ENCODE measurements at places on chromosomes 6 and 20.

DNA sequence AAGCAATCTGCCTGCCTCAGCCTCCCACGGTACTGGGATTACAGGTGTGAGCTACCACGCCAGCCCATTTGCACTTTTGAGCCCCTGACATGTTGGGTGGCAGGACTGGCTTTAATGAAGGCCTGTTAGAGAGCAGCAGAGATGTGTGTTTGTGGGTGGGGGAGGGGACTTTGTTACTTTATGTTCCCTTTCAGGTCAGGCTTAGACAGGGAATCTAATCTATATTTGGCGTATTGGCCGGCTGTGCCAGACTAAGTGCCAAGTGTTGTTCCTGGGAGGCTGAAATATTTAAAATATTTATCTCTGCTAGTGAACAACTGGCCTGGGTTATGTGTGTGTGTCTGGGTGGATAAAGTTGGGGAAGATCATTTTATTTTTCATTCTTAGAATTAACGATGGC lies 6.1 kb downstream of the GMPR start:
- no peak for DNase-seq

DNA sequence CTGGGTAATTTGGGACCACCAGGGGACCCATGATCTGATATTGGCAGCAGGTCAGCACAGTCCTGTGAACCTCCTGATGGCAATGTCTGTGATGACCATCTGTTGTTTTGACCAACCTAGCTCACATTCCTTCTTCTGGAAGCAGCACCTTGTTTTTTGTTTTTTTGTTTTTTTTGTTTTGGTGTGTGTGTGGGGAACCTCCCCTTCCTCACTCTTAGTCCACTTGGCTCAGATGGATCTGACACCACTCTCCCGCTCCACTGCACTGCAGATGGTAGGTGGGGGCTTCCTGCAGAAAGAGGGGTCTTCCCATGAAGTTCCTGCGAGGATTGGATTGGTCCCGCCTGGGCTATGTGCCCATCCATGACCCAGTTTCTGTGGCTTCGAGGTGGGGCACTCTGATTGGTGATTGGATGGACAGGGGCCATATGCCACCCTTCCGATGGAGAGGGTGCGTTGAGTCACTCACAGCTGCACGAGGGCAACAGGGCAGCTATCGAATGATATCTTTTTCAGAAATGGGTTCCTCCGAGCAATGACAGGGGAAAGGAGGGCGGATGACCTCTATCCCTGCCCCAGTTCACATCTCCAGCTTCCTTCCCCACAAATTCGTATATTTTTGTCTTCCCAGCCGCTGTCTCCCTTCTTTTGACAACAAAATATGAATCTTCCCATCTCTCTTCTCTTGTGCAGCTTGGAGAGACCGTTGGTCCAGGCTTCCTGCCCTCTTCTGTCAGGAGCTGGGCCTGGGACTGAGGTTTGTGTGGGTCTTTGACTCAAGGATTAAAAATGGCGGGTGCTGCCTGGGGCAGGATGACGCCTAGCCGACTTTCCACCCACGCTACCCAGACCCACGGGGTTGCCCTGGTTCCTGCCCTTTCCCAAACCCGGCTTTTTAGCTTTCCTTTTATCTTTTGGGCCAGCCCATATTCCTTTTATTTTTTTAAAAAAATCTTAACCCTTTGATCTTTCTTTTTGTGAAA lies 132.1 kb upstream of the KCNG1 start:
- DNase-seq, result no peak

DNA sequence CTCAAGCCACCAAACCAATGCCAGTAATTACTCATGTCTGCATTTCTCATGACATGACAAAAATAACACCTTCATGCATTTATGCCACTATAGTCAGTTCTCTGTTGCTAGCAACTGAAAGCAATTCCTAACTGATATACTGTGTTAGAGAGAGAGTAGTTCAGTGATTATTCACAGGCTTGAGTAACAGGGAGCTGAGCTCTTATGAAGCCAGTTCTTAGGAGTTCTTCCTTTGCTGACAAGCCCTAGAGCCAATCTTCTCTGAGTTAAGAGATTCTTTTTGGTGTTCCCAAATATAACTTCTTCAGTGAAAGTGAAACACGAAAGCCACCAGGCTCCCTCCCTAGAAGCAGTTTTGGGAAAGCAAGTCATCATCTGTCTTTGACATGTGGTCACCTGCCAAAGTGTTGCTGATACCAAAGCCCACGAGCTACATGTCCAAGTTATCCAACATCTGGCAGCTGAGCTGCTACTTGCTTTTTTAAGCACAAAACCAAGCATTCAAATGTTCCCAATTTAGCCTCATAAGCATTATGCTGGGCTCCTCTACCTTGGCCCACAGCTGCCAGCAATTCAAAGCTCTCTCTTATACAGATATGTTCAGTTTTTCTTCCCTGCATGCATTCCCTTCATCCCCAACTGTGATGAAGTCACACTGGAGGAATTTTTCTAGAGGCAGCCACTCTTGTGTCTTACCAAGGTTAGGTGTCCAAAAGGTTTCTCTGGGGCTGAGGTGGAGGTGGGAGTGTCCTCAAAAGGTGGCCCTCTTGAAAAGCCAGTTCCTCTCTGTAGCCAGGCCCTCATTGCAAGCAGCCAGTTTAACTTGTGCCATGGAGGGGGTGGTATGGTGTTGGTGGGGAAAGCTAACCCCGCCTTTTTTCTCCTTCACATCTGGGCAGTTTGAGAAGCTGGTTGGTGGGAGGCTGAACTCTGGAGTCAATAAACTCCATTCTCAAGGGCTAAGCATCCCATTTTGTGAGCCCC lies 92.7 kb upstream of the ARMC2 start:
- no peak for DNase-seq

- no peak for DNase-seq
These were observed 228.7 kb upstream of the PLN start for GRCh38 chr6:118319416-118319815.

GRCh38 chr20:17995967-17996819 lies 27.4 kb downstream of the MGME1 start:
- no peak for DNase-seq

- DNase-seq, result no peak
These were observed 71.0 kb downstream of the TCP11 start for GRCh38 chr6:35070111-35070510.
